Dermis microvascular lymphatic vessel endothelial cell (primary cell): ENCODE measurements at places on chromosomes 4 and X. TPM values are rescaled to one million over a fixed set of nuclear protein-coding genes. Genes with fewer than 3 reads are reported as not detected.

PNPLA4 gene
- total RNA-seq: 10.1 and 13.0 TPM in 2 replicates

DCAF12L1 gene
- not detected in 2 replicates for total RNA-seq

FAM120C gene
- 2.4 and 4.6 TPM in 2 replicates for total RNA-seq

CFI gene
- 23.4 and 59.7 TPM in 2 replicates for total RNA-seq
